NCI-H187 (cell line): ENCODE measurements at places on chromosomes 1 and 21.

GRCh38 chr1:89657886-89658285 lies 25.0 kb downstream of the LRRC8C start:
- no peak for DNase-seq

DNA sequence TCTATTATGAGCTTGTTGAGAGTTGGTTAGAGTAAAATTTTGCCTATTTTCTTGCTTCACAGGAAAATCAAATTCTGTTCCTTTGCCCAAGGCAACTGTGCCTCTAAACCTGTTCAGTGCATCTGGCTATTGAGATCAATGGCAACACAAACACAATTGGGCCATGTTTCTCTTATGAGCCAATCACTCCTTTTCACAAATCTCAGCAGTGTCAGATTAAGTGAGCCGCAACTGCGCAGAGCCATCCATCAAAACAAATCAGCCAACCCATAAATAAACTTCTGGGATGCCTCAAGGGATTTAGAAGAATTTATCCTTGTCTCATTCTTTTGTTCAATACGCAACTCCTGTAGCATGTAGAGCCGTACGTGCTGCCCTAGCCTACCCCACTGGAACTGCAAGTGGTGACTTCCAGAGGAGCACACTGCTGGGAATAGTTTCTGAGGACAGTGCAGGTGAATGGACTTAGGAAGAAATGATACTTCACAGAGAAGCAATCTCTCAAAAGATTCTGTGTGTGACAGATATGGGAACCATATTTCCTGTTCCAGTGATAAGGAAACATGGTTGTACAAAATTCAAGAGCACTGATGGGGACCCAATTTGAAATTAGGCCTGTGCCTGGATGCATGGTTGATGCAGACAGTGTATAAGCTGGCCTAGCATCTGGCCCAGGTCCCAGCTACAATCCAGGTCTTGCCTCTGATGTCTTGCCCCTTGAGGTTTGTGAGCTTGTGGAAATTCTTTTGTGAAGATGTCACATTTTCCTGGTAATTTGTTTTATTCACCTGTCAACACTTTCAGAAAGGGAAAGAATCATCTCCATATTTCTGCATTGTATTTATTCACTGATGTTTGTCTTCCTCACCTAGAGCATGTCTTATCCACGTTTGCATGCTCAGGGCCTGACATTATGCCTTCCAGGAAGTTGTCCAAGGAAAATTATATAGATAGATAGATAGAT lies 166.2 kb downstream of the URB2 start:
- DNase-seq: no peak

DNA sequence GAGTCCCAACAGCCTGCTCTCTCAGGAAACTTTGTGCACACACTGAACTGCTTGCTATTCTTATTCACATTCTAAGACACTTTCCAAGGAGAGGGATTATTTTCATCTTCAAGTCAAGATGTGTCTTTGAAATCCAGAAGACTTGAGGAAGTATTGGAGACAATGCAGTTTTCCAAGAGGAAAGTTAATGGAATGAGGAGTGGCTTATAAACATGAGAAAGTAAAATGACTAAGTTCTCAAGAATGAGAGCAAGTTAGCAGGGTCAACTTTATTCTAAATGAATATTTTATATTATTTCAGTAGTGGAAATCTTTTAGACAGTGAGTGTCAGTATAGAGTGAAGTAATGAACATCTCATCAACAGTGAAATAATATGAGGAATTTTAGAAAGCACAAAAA lies 1239.3 kb downstream of the MRPL39 start:
- DNase-seq: no peak

DNA sequence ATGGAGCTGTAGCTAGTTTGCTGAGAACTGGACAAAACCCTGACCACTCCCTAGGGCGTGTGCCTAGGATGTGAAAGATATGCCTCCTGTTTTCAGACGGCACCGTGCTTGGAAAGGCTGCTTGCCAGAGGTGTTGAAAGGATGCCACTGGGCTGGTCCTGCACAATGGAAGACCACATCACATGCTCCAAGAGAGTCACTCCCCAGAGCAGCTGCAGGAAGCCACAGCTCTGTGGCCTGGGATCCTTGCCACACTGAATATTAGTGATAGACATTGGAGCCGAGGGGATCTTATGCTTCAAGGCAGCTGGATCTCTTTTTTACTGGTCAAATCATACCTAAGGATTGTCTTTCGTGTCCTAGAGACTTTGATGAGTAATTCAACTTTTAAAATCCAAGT lies 6.6 kb upstream of the APP start:
- no peak for DNase-seq

DNA sequence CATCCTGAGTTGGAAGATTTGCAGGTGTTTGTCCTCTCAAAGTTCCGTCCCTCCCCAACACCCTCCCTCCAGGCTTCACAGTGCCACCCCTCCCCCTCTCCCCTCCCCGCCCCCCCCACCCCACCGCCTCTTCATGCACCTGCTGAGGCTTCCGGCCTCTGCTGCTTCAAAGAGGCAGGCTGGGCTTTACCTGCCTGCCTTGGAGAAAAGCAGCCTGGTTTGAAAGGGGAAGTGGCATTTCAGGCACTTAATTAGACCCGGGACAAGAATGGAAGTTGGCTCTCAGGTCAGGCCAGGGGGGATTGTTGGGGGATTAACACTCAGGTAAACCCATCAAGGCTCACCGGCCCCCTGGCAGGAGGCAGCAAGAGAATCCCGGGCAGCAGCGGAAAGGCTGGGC lies 21.1 kb downstream of the PAX7 start:
- DNase-seq: no peak

GRCh38 chr1:164755690-164756089 lies 196.7 kb downstream of the PBX1 start:
- no peak for DNase-seq

DNA sequence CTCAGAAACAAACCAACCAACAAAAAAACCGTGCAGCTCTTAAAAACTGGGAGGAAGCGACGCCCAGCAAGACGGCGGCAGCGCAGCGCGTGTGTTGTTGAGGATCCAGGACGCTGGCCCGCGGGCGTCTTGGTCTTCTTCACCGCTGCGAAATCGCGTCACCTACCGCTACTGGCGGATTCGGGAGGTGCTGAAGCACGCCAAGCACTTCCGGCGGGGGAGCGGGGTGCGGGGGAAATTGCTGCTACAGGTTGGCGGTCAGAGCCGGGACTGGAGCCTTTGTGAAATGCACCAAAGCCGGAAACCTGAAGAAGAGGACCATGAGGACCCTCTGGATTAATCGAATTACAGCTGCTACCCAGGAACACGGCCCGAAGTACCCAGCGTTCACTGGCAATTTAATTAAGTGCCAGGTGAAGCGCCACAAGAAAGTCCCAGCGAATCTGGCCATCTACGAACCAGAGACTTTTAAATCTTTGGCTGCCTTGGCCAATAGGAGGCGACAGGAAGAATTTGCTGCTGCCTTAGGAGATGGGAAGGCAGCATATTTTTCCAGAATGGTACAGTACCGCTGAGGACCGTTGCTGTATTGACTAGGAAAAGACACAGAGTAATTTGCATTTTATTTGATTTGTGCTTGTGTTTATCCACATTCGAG lies 11.9 kb upstream of the RIPPLY3 start:
- no peak for DNase-seq

GRCh38 chr1:53327182-53327913 lies 522 bp downstream of the LRP8 start:
- DNase-seq: no peak

GRCh38 chr1:174912264-174912663 lies 87.5 kb upstream of the CACYBP start:
- DNase-seq: no peak

- no peak for DNase-seq
Measured at GRCh38 chr1:15994590-15995351, 9.3 kb upstream of the SRARP start.

GRCh38 chr1:209414803-209415329 lies 168.6 kb upstream of the CAMK1G start:
- no peak for DNase-seq

GRCh38 chr1:224432146-224432545 lies 2.5 kb downstream of the WDR26 start:
- no peak for DNase-seq

- DNase-seq: peak; percentile 57
Measured at GRCh38 chr1:32972814-32973428, 8.3 kb upstream of the RNF19B start.

DNA sequence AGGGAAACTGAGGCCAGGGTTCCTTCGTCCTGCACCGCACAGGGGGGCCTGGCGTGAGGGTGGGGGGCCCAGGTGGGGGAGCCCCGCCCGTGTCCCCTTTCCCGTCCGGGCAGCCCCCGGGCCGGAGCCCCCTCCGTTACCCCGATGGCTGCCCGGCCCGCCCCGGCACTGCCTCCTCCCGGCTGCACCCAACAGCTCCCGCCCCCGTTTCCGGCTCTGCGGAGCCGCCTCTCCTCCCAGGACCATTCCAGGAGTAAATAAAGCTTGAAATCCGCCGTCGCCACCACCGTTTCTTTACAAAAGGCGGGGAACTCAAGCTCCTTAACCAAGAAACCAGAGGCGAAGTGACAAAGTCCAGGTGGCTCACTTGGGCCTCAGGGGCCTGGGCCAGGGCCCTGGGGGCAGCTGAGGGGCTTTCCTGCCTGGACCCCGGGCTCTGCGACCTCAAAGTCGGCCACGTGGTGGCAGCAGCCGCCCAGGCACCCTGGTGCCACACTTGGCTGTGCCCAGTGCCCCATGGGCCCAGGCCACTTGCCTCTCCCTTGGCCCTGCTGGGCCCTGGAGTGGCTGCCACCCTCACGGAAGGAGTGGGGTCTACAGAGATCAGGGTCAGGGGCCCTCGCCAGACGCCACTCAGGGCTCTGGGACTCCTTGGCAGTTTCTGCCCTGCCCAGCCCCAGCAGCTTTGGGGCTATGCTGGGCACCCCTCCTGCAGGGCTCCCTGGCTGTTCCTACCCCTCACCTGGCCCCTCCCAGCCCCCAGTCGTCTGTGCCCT lies 514 bp upstream of the FAAP20 start:
- peak; percentile 83 for DNase-seq

DNA sequence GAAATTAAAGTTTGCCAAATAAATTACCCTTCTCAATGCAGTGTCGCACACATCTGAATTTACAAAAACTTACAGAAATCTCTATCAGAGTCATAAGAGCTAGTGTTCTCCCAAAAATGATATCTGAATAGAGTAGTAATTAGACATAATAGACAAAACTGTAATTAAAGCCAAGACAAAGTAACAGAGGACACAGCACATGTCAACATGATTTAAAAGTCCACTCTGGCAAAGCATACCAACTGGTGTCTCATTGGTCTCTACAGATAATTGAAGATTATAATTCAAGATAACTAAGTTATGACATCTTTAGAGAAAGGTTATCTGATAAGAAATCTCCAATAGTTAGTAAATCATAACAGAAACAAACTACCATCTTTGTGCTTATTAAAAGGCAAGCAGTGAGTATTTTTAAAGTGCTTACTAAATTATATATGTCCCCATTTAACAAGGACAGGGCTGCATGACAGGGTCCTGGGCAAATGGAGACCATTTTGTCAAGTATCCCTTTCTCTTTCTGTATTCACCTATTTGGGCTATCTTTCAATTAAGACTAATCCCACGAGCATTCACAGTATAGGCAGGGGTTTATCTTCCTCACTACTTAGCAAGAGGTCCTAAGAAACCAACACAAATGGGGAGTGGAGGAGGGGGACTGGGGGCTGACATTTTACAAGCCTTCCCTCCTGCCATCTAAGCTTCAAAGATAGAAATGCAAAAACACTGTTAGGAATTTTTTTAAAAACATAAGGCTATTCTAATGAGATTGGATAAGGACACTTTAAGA lies 26.0 kb downstream of the PTP4A2 start:
- no peak for DNase-seq

DNA sequence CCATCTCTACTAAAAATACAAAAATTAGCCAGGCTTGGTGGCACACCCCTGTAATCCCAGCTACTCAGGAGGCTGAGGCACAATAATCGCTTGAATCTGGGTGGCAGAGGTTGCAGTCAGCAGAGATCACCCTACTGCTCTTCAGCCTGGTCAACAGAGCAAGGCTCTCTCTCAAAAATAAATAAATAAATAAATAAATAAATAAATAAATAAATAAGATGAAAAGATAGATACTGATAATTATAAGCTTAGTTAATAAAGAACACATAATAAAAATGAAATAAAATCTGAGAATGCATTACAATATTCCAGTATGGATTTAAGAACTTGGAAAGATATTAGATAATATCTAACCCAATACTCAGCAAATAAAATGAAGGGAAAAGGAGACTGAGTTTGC lies 235.9 kb upstream of the DAB1 start:
- no peak for DNase-seq

- DNase-seq: no peak
Measured at GRCh38 chr1:59298710-59299346, 1.9 kb downstream of the FGGY start.

DNA sequence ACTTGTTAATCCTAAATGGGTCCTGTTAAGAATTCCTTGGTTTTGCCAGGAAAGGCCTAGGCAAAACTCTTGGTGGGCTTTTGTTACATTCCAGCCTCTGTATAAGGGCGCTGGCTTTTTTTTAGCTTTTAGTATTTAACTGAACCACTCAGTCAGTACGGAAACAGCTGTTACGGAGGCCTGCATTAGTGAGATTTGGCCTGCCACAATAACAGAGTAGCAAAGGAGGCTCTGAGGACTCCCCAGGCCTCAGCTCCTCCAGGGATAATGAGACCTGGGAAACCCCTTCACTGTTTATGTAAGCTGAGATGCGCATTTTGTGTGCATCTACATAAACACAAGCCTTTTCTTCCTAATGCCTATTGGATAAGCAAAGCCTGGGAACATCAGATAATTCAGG lies 210.2 kb downstream of the APP start:
- no peak for DNase-seq

DNA sequence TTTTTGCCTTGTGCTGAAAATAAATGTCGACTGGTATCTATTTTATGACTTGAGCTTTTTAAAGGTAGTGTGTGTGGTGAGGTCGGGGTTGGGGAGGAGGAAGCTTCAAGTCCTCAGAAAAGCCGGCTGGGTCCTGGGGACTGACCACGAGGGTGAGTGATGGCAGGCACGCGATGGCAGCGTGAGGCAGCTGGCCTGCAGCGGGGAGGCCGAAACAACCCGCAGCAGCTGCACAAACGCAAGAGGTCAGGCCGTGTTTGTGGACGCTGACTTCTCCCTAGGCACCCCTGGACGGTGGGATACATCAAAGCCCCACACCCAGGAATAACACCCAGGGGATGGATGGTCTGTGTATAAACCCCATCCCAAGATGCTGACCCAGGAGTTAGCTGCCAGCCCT lies 51.4 kb downstream of the ZBTB18 start:
- no peak for DNase-seq

- no peak for DNase-seq
Measured at GRCh38 chr1:193540511-193540910, 354.1 kb upstream of the B3GALT2 start.

GRCh38 chr21:29581393-29581792 lies 282.7 kb downstream of the BACH1 start:
- no peak for DNase-seq

GRCh38 chr1:24865168-24865567 lies 64.9 kb downstream of the RUNX3 start:
- DNase-seq: no peak

GRCh38 chr1:25065795-25066238 lies 135.7 kb upstream of the RUNX3 start:
- DNase-seq: no peak

DNA sequence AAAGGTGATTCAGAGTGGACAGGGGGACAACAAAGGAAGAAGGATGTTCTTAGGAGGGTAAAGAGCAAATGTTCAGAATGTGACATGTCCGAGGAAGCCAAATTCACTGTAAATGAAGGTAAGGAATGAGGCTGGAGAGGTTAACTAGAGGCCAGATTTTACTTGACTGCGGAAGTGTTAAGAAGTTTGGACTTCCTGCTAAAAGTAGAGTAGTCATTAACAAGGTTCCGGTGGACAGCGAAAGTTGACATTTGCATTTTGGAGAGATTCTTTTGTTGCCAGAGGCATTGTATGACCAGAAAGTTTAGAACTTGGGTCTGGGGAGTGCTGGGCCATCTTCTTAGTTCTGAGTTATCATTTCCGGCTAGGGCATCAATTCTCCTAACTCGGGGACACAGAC lies 7.2 kb upstream of the ERRFI1 start:
- no peak for DNase-seq
